Renal cortex interstitium (tissue), 15 donors: ENCODE measurements at places on chromosomes 7 and 10. TPM values are rescaled to one million over a fixed set of nuclear protein-coding genes. Genes with fewer than 3 reads are reported as not detected.

DNA sequence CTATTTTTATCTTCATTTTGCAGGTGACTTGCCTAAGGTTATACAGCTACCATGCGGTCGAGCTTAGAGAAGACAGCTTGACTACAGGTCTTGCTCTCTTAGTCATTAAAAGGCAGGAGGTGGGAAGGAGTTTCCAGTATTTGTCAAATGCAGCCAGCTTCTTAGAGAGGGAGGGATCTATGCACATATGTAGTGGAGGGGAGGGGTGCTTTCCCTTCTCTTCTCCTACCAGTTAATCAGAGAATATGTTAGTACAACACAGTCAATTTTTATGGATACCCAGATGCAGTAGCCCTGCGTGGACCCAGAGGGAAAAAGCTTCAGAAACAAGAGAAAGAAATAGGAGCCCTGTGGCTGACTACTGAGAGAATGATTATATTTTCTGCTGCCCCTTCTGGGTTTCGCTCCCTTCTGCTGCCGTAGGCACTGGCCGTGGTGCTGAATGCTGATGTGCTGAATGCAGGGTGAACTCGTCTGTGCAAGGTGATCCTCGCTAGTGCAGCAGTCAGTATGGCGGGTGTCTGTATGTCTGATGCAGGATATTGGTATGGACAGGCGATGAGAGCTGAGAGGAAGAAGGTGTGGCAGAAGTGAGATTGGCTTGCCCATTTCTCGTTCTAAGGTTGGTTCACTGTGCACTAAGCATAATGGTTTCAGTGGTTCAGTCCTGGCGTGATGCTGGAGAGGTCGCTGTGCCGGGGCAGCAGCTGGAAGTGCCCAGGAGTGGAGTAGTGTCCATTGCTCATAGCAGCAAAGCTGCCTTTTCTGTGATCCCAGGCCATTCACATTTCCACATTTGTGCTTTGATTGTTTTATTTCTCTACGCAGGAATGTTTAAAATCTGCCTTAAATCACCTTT is 189.2 kb upstream of the PODXL start:
- peak; percentile 51 for DNase-seq

DNA sequence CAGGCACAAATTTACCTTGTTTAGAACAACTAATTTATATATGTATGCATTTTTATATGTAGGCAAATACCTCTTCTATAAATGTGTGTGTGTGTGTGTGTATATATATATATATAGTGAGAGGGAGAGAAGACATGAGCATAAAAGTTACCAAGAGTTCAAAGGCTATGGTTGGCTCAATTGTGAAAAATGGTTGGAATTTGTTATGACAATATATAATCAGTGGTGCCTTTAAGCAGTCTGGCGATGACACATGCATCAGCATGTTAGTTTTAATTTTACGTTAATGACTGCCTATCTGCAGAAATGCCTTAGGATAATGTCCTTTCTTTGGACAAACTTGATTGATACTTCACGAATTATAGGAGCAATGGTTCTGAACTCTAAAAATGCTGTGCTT is 980.8 kb upstream of the LRRTM3 start:
- no peak for DNase-seq

CUBN gene
- 277 TPM for polyA plus RNA-seq

SPDYE1 gene
- polyA plus RNA-seq, result 0.40 TPM

NUTM2D gene
- polyA plus RNA-seq, result 11.3 TPM

FEZF1 gene
- not detected for polyA plus RNA-seq

TMEM178B gene
- 0.36 TPM for polyA plus RNA-seq

FRMD4A gene
- polyA plus RNA-seq, result 82.0 TPM

OR13A1 gene
- 0.15 TPM for polyA plus RNA-seq
